ENCODE measurements at places on chromosomes 6 and 20.

- DNase-seq, result no peak
Observed at GRCh38 chr6:5850848-5851255, 155.9 kb downstream of the NRN1 start.

DNA sequence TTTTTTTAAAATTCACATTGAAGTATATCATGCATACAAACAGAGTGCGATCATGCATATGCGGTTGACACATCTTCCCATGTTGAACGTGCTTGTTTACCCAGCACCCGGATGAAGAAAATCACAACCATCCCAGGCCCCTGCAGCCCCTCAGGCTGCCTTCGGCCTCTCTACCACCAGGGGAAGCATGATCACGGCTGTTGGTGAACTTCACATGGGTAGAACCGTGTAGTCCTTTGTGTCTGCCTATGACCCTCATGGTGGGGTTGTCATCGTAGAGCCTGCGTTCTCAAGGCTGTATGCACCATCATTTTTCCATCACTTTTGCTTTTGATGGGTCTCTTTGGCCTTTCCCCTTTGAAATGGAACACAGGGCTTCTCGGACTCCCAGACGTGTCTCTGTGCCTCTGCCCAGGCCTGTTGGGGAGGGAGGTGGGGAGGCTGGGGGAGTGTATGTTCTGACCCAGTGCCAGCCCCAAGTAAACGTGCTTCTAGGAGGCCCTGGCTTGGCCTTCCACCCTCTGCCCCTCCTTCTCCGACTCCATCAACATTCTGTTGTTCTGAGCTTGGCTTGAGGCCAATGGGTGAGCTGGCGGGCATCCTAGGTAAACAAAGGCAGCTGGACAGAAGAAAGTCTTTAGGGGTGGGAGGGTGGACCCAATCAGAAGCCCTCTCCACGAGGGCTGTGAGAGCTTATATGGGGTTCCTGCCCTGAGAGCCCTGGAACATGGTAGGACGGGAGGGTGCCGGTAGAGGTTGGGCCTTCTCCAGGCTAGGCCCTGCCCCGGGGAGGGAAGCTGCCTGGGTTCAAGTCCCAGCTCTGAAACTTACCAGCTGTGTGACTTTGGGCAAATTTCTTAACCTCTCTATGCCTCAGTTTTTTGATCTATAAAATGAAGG lies 39.7 kb downstream of the TGM2 start:
- peak; percentile 72 for DNase-seq

DNA sequence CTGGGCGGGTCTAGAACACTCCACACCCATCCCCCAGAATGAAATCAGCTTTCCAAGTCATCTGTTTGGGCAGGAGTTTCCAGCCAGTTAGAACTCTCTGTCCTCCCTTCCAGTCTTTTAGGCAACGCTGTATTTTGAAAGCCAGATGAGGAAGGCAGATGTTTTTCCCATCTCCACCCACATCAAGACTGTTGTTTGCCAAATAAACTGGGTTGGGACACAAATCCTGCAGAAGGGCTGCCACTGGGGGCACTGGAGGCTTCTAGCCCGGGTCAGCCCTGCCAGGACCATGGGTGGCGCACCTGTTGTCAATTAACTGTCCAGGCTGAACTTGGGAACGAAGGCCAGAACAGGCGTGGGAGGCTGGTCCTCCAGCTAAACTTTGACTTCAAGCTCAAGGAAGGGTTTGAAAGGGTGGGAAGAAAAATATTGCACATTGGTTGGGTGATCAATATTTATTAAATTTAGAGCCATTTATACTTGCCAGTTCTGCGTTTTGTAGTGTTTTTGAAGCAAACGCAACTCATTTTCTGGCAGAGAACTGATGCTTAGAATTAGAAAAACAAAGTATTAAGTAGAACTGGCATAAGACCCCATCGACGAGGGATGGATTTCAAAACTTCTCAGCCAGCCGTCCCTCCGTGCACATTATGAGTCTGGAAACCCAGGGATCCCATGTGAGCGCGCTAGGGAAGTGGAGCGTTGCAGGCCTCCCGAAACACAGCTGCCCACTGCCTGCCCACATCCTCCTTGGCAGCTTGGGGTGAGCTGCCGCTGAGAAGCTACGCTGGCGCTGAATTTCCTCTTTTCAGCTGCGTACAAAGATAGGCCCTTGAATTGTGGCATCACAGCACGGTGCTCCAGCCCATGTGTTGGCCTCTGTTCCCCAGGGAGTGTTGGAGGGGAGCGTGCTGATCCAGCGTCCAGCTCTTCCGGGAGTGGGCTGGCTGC lies 297.4 kb downstream of the QKI start:
- DNase-seq, result no peak

- DNase-seq, result peak; percentile 22
Observed at GRCh38 chr6:90168693-90169131, 127.9 kb downstream of the BACH2 start.

DNA sequence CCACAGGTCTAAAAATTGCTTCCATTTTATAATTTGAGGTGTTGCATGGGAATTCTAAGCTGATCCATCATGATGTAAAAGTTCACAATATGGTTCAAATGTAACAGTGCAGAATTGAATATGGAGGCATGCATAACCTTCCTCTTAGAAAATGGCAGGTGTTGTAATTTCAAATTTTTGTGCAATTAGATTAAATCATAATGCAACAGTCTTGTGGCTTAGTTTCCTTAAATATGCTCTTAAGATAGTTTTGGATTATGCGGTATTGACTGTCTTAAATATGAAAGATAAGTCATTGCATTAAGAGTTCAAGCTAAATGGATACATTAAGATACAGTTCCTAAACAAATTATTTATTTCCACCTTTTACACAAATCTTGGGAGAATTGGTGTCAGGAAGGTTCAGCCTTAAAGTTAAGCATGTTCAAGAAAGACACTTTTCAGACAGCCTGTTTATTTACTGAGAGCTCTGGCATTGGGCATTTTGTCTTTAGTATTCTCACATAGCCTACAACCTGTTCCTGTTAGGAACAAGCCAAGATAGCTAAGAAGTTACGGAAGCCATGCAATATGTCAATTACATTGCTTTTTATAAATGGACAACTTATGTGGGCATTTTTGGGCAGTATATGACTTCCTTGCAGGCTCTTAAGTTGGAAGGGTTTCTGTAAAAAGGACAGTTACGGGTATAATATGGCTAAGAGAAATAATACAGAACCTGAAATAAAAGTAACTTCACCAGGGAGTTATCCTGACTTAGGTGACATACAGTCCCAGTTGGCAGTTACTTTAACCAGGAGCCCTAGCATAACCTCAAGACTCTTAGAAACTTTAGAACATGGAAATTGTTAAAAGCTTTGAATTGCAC lies 9.3 kb downstream of the SRSF3 start:
- no peak for DNase-seq

DNA sequence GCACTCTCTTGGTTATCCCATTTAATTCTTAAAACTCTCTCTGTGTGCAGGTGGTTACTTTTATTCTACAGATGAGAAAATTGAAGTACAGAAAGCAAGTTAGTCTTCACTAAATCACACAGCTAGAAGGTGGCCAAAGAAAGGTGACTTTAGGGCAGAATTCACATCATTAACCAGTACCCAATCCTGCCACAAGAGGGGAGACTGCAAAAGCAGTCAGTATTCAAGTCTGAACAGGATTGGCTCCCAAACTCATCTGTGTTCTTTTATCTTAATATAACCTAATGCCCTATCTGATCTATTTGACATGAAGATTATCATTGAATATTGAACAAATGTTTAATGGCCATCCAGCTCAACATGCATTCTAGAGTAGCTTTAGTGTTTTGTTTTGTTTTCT lies 225.3 kb upstream of the FAM83B start:
- peak; percentile 41 for DNase-seq

- peak; percentile 86 for DNase-seq
Observed at GRCh38 chr6:45698046-45698445, 317.6 kb downstream of the CLIC5 start.

DNA sequence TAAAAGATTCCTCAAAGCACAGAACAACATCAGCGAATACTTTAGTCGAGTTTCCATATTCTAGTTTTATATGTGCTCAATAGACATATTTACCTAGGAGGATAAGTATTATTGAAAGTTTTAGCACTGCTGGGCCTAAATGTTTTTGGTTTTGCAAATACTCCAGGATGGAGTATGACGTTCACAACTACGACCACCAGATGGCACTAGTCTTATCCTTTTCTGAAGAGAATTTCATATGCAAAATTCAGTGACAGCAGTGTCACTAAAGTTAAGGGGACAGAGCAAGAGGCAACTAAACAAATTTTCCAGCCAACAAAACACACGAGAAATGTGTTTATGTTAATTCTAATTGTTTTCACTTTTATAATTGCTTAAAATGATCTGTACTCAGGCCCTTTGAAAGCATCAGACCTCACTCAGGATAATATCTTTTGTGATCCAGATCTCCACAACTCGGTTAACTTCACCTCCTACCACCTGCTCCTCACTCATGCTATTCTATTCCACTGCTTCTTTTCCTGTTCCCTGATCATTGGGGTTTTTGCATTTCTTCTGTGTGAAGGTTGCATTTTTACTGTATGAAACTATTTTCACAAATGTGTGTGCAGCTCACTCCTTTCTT lies 220.8 kb downstream of the TRDN start:
- DNase-seq, result peak; percentile 58

GRCh38 chr6:16503241-16503775 lies 258.0 kb downstream of the ATXN1 start:
- DNase-seq, result no peak

DNA sequence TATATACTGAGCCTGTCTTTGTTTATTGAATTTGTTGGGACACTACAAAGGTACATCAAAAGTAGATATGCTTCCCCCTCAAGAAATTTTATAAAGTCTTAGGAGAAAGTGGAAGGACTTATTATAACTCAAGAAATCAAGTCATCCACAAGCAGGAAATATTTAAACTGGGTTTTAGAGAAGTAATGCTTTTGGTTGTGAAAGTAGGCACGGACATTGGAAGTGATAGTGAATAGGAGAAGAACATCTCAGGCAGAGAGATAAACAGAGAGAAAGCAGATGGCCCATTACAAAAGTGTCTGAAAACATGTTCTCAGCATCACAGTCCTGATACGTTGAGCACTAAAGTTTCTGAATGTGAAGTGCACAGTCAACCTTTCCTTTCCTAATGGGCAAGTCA lies 415.6 kb upstream of the RNF217 start:
- no peak for DNase-seq

- DNase-seq, result peak; percentile 51
Observed at GRCh38 chr20:45406260-45407066, 1.6 kb upstream of the DBNDD2 start.

DNA sequence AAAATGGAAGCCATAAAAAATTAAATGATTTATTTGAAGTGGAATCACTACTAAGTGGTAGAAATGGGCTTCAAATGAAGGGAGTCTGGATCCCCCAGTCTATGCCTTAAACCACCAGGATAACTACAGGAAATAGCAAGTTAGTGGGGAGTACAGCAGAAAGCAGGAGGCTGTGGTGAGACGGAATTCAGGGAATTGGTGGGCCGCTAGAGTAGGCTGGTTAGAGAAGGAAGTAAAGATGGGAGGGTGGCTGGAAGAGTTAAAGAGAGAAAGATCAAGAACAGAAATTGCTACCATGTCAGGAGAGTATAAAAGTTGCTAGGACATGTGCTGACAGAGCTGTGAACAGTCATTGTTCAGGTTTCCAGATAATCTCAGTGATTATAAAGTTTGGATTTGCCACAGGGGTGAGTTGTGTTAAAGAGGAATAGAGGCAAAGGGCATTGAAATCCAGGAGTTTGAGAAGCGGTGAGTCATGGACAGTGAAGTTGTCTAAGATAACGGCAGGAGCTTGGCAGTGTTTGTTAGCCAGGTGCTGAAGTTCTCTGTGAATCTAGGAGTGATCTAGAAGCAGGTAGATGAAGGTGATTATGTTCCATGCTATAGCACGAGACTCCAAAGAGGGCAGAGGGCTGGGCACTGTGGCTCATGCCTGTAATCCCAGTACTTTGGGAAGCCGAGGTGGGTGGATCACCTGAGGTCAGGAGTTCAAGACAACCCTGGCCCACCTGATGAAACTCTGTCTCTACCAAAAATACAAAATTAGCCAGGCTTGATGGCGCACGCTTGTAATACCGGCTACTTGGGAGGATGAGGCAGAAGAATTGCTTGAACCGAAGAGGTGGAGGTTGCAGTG lies 13.7 kb upstream of the HINT3 start:
- peak; percentile 85 for DNase-seq

DNA sequence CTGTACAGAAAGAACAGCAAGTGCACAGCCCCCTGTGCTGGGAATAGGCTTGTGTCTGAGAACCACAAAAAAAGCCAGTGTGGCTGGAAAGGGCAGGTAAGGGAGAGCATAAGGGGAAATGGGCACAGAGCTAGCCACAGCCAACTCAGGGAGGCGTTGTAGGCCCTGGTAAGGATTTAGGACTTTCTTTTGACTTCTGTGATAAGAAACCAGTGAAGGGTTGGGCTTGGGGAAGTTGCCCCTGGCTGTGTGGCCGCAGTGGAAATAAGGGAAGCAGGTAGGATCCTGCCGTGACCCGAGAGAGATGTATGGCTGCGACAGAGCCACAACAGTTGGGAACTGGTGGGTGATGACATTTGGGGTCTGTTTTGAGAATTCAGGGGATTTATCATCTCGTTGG lies 30.0 kb upstream of the PHACTR2 start:
- DNase-seq, result no peak

DNA sequence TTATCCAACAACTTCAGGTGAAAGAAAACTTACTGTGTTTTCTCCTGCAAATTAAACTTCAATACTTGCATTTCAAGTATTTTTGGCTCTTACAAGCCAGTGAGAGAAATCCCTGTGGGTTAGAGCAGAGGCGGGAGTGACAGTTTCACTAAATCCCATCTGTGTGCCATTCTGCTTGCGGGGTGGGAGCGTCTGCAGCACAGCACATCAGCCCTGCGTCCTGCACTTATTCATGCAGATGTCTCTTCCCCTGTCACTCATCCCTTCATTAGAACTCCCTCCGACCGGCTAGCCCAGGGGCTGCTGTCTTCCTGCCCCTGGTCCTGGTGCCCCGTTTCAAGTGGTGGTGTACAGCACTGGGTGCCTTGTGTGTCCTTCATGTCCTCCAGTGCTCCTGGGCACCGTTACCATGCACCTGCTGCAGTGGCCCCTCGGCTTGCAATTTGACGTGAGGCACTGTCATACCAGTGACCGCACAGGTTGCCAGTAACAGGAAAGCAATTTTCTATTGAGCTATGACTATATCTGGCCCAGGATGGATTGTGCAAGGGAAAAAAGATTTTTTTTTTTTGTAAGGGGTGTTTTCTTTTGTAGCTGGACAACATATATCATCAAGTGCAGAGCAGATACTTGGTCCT lies 59.4 kb downstream of the INSM1 start:
- DNase-seq, result no peak

GRCh38 chr6:150534553-150534952 lies 65.1 kb upstream of the PLEKHG1 start:
- DNase-seq, result no peak

DNA sequence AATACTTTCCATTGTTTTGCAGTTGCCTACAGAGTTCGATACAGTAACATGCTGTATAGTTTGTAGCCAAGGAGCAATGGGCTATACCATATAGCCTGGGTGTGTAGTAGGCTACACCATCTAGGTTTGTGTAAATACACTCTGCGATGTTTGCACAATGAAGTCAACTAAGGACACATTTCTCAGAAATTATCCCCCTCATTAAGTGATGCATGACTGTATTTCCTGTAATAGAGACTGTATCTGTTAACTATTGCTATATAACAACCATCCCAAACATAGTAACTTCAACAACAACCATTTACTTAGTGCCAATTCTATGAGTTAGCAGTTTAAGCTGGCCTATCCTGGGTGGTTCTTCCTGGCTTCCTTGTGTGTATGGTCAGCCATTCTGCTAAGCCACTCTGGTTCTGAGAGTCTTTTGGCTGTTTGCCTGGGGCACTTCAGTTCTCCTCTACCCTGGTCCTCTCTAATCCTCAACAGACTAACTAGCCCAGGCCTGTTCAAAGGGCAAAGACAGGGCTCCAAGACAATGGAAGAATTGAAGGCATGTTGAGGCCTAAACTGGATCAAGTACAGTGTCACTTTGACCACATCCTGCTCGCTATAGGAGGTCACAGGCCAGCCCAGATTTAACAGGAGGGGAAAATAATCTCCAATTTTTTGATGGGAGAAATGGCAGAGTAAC lies 124.0 kb downstream of the PLCB1 start:
- no peak for DNase-seq

All from M059J (cell line).